ENCODE measurements at places on chromosomes 3 and 15.

- DNase-seq, result no peak
Measured at GRCh38 chr3:126837773-126838172, 133.7 kb downstream of the CHCHD6 start.

GRCh38 chr3:156837115-156837514, 11.0 kb downstream of the LEKR1 start:
- no peak for DNase-seq

- no peak for DNase-seq
Measured at GRCh38 chr3:172157564-172158258, 118.3 kb downstream of the FNDC3B start.

GRCh38 chr15:32671339-32672325, 30.1 kb downstream of the SCG5 start:
- DNase-seq, result no peak

DNA sequence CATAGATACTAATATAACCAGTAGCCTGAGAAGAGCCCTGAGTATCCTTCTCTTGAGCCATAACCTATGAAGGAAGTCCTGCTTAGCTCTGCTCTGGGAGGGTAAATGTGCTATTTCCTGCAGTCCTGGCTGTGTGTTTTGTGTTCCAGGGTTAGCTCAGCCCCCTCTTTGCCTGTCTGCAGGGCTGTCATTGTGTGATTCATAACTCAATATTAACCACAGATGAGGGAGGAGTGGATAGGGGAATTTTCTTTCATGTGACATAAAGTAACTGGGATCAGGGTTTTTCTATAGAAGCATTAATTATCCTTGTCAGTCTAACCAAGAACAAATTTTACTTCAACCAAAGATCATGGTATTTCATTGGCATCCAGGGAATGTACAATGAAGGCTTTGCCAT, 183.3 kb upstream of the ZBTB20 start:
- no peak for DNase-seq

GRCh38 chr15:101349047-101349951, 54.3 kb upstream of the SNRPA1 start:
- DNase-seq, result no peak

GRCh38 chr15:40737048-40737447, 18.0 kb downstream of the RMDN3 start:
- no peak for DNase-seq

- no peak for DNase-seq
Measured at GRCh38 chr3:67006460-67006859, 8.4 kb downstream of the KBTBD8 start.

DNA sequence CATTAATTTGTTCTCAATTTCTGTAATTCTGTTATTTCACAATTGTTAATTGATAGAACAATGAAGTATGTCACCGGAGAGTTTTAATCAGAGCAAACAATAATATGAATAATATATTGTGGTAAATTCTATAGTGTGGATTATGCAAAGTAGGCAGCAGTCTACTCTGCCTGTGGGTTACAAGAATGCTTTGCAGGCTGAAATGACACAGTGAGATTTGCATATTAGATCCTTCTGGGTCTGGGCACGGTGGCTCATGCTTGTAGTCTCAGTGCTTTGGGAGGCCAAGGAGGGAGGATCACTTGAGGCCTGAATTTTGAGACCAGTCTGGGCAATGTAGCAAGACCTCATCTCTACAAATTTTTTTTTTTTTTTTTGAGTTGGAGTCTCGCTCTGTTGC, 12.5 kb downstream of the COPG1 start:
- no peak for DNase-seq

DNA sequence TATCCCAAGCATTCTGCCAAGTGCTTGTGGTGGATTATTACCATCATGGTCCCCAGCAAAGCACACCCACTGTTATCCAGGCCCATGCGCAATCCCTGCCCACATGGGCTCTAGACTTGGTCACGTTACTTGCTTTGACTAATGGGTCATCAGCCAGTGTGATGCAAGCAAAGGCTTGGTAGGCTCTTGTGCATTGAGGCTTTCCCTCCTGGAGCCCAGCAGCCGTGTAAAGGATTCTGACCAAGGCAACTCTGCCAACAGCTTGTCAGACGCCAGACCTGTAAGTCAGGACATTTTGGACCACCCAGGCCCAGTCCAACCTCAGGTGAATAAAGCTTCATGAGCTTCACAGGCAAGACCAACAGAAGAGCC, 93.9 kb downstream of the ABHD5 start:
- DNase-seq, result no peak

GRCh38 chr3:120438665-120439370, 12.0 kb downstream of the FSTL1 start:
- no peak for DNase-seq

DNA sequence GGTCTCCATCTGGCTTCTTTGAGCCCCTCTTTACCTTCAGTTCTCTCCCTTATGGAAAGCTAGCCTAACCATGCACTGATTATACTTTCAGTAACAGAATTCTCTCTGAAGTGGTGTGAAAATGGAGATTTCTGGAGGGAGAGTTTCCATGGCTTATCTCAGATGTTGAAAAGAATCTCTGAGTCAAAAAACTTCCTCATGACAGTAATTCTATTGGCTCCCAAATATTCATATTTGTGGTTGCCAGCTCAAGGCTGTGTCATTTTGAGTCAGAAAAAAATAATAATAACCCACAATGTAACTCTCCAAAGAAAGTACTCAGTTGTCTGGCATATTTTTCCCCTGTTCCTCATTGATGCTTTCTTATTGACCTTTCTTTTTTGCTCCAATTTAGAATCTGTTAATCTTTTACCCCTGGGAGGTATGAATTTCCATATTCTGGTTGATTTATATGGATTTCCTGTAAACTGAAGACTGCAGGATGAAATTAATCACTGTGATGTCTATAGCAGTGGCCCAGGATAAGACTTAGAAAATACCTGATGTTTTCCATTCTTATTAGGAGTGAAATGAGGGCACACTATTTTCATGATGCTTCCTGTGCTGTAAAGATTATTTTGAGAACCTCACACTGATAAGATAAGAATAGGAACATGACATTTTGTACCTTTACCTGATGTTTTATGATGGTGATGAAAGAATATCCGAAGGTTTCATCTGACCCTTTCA, 149.5 kb upstream of the EPHA3 start:
- DNase-seq, result no peak

DNA sequence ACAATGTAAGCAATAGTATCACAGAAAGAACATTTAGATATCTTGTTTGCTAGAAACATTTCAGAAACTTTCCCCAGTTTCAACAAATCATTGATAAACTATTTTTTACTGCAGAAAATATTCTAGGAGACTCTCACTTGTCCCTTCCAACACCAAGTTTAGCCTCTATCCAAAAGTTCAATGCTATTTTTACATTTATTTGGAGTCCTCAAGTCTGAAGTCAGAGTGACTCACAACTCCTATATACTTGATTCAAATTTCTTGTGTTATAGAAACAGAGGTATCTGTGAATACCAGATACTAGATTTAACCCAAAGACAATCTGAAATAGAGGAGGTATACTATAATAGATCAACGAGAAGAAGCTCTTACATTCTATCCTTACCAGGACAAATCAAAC, 49.6 kb downstream of the RFX7 start:
- DNase-seq, result no peak

DNA sequence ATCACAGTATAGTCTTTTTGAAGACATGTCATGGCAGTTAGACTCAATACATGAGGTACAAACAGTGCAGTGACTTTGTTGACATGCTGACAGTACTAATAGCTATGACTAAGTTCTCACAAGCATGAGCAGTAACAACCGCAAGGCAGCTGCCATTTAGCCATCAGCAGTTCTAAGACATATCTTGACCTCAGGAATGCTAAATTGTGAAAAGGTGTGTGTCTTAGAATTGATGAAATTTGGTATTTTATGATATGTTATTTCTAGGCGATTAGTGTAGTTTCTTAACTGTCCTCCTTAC, 60.7 kb upstream of the FURIN start:
- DNase-seq, result no peak

GRCh38 chr3:189685291-189685690, 54.1 kb downstream of the TP63 start:
- no peak for DNase-seq

- DNase-seq, result no peak
Measured at GRCh38 chr15:38714309-38715072, 149.9 kb upstream of the RASGRP1 start.

- no peak for DNase-seq
Measured at GRCh38 chr3:47523310-47524073, 10.0 kb upstream of the ELP6 start.

DNA sequence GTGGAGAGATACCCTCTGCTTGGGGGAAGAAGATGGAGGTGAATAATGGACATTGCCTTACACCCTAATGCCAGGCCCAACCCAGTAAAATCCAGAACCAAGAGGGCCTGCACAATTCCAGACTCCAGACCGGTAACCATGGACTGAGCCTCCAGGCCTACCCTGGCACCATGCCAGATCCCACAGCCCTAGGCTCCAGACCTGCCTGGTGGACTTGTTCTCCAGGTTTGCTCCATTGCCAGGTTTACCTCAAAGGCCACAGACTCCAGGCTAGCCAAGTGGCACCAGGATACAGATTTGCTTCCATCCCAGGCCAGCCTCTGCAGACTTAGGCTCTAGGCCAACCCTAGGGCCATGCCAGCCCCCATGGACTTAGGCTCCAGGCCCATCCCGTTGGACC, 14.0 kb downstream of the PLCH1 start:
- DNase-seq, result no peak

DNA sequence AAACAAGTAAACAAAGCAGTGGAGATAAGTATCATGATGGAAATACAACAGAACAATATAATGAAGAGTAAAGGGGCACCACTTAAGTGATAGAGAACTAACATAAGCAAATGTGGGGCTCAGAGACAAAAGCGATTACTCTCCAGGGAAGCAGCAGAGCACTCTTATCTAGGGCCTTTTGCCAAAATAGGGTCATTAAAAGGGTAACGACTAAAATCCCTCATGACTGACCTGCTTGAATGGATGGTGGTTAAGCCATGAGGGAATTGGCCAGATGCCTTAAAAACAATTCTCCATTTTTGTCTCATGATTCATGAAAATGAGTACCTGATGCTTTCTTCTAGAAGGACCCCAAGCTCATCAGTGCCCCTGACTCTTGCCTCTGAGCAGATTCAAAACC, 3.2 kb upstream of the SLC7A14 start:
- no peak for DNase-seq

GRCh38 chr15:83709241-83709640, 55.3 kb downstream of the ADAMTSL3 start:
- DNase-seq, result no peak

GRCh38 chr15:101045236-101045646, 126.1 kb downstream of the LRRK1 start:
- DNase-seq, result no peak

DNA sequence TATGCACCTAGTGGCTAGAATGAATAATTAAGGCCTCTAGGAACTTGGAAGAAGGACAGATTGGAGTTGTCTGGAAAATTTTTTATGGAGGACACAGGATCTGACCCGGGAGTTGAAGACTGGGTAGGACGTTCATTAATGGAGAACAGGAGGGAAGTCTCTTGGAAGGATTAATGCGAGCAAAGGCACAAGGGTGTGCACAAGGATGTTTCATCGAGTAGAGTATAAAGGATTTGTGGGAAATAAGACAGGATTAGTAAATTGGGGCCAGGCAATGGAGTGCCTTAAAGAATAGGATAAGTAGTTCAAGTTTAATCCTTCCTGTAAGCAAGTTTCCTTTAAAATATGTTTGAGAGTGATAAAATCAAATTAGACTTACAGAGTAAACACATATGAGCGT, 14.6 kb downstream of the LMOD3 start:
- DNase-seq, result no peak

DNA sequence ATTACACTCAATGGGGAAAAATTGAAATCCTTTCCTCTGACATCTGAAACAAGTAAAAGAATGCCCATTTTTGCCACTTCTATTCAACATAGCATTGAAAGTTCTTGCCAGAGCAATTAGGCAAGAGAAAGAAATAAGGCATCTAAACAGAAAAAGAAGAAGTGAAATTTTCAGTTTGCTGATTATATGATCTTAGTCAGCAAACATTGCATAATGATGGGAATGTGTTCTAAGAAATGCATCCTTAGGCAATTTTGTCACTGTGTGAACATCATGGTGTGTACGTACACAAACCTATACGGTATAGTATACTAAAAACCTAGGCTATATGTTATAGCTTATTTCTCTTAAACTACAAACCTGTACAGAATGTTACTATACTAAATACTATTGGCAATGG, 278.0 kb downstream of the CGGBP1 start:
- no peak for DNase-seq

DNA sequence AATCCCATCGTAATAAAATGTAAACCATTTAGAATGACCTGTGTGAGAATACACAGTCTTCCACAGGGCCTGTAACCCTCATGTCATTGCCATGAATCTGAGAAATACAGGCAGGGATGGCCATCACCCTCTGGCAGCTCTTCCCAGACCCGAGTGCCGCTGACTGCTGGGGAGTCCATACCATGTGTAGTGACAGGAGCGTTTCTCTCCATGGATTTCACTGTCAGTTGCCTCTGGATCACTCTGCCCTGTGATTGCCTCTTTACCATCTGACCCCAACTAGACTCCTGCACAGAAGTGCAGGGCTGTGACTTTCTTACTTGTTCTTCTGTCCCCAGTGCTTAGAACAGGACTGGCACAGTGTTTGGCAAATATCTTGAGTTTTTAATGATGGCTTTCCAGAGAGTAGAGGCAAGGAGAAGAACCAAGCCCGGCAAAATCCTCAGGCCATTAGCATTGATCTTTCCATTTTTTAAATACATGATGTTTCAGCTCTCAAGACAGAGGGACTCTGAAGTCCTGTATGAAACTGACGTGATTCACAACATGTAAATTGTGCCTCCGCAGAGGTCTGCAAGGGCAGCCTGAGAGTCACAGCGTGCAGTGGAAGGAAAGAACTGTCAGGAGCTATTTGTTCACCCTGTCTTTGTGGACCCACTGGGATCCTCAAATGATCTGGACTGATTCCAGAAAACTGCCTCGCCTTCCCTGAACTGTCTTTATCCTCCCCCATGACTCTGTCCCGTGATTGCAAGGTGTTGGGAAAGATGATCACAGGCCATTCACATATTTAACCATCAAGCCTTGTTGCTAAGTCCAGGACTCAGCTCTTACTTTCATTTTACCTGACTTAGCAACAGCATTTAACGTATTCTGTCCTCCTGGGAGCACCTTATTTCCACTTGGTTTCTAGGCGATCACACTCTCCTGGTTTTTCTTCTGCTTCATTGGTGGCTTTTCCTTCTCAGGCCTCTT, 354.9 kb downstream of the EPHB1 start:
- DNase-seq, result no peak

Measured in HL-60 (cell line).